ENCODE measurements at places on chromosomes 11 and 22.

GRCh38 chr22:17942721-17943120 is 81.6 kb downstream of the MICAL3 start:
- DNase-seq: no peak

- DNase-seq: no peak
Observed at GRCh38 chr11:70877151-70877550, 375.2 kb downstream of the SHANK2 start.

GRCh38 chr11:35787626-35788025 is 125.1 kb downstream of the TRIM44 start:
- DNase-seq: no peak

DNA sequence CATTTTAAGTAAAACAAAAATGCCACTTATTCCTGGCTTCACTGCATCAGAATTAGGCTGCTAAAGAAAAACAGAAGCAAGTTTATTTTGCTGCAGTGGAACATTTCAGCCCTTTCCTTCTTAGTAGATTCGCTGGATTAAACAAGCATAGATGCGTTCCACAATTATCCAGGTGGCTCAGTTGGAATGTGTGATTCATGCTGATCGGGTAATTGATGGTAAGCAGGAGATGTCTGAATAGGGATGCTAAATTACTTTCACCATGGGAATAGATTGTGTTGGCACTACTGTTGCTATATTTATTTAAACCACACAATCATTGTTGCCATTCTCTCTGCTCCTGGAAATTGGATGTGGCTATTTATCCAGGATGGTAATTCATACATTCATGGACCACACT is 440.1 kb upstream of the DDI1 start:
- no peak for DNase-seq

GRCh38 chr11:106642331-106642730 is 375.9 kb downstream of the GUCY1A2 start:
- no peak for DNase-seq

GRCh38 chr22:19509191-19509590 is 15.0 kb downstream of the CLDN5 start:
- DNase-seq: no peak

DNA sequence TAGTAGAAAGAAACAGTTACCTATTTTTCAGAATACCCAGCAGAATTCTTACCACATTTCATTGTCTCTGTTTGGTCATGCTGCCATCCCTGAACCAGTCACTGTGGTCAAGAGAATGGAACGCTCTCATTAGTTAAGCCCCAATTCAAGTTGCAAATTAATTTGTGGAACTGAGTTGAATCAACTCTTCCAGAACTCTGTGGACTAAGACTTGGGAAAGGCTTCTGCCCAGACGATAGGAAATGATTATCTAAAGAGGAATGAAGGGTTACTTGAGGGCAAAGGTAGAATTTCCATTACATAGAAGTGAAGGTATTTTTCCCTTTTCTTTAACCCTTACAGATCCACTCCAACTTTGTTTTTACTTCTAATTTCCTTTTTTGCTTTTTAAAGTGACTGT is 286.4 kb downstream of the DYNC2H1 start:
- DNase-seq: no peak

DNA sequence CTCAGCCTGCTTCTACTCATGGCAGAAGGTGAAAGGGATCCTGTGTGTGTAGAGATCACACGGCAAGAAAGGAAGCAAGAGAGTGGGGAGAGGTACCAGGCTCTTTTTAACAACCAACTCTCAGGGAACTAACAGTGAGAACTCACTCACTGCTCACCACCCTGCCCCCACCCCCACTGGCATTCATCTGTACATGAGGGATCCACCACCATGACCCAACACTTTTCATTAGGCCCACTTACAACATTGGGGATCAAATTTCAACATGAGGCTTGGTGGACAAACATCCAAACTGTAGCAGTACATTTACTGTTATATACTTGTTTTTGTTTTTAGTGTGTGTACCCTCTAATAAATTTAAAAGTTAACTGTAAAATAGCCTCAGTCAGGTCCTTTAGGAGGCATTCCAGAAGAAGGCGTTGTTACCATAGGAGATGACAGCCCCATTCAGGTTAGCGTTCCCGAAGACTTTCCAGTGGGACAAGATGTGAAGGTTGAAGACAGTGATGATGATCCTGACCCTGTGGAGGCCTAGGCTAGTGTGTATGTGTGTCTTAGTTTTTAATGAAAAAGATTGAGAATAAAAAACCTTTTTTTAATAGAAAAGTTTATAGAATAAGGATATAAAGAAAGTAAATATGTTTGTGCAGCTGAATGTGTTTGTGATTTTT is 11.3 kb downstream of the CUL5 start:
- DNase-seq: no peak
